ENCODE measurements at places on chromosomes 2 and 18.

- no peak for DNase-seq
Observed at GRCh38 chr2:191864628-191865374, 17.9 kb upstream of the CAVIN2 start.

DNA sequence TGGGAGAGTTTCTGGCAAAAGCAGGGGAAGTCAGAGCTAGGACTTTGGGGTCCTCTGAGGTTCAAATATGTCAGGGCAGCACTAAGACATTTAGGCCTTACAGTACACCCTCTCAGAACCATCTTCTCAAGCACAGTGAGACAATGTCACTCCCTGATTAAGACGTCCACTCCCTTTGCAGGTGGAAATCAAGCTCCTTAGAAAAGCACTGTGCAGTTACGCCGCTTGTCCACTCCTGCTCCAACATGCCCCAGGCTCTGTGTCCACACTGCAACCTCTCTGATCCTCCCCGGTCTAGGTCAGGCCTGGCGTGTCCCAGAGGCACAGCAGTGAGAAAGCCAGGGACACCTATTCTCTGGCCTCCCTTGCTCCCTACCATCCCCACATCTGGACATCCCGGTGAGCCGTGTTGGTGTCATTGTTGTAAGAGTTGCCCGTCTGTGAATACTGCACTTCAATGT lies 528.6 kb upstream of the ID2 start:
- DNase-seq = no peak

DNA sequence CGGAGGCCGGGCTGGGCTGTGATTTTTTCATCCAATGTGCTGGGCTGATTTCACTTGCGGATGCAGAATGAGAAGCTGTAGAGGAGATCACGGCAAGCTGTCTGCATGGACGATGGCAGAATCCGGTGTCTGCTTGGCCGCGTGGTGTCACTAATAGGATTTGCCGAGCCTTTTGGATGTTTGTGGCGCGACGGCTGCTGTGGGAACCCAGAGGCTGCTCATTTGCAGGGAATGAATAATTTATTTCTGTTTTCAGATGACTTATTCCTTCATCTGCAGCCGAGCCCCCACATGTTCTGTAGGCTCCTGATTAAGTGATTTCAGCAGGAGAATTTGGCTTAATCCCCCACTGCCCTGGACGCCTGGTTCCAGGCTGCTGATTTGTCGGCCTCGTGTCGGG lies 62.6 kb downstream of the ODC1 start:
- DNase-seq = no peak

DNA sequence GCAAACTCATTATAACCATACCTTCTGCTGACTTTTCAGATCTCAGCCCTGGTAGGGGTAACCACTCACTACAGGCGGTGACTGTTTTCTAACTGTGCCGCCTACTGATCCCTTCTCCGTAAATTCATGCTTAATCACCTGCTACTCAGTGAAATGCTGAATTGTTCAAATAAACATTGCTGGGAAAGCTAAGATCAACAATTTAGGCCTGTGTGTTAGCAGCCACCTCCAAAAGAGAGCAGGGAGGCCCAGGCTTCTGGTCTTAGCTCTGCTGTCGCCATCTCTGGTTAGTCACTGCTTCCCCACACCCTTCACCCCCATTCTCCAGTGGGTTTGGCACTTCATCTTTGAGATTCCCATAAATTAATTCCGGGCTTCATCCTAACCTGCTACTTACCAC lies 21.8 kb upstream of the NT5C1B start:
- DNase-seq = no peak

- DNase-seq = no peak
Observed at GRCh38 chr2:96929245-96929925, 57.0 kb downstream of the FAM178B start.

- DNase-seq = no peak
Observed at GRCh38 chr2:69715964-69716363, 26.0 kb upstream of the ANXA4 start.

GRCh38 chr2:217429981-217430500 lies 570.2 kb upstream of the TNP1 start:
- peak; percentile 20 for DNase-seq
